ENCODE measurements at places on chromosomes 2 and 18.

DNA sequence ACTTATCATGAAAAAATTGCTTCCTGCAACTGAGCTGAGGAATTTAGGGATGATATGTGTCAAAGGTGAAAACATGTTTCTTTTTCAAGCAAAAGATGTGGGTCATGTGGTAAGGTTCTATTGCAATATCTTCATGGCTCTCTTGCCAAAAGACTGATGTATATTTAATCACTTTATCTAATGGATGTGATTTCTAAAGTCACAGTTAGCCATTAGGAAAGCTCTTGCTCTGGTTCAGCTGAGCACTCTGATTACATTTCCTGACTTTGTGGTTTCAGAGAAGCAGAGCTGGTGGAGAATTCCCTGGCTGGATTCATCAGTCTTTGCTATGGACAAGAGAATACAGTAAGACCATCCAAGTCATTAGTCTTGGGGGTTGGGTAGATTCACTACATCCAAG, 24.4 kb downstream of the SCN9A start:
- no peak for DNase-seq

GRCh38 chr2:19124135-19124534, 234.3 kb downstream of the OSR1 start:
- no peak for DNase-seq

- no peak for DNase-seq
Observed at GRCh38 chr2:5123582-5124196, 568.5 kb upstream of the SOX11 start.

DNA sequence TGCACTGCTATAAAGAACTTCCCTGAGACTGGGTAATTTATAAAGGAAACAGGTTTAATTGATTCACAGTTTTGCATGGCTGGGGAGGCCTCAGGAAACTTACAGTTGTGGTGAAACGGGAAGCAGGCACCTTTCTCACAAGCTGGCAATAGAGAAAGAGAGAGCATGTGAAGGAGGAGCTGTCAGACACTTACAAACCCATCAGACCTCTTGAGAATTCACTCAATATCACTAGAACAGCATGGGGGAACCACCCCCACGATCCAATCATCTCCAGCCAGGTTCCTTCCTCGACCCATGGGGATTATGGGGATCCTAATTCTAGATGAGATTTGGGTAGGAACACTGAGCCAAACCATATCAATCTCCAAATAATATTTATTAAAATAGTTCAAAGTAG, 729.2 kb upstream of the DDX18 start:
- DNase-seq = no peak

GRCh38 chr2:185245806-185246205, 492.8 kb upstream of the FSIP2 start:
- DNase-seq = no peak

DNA sequence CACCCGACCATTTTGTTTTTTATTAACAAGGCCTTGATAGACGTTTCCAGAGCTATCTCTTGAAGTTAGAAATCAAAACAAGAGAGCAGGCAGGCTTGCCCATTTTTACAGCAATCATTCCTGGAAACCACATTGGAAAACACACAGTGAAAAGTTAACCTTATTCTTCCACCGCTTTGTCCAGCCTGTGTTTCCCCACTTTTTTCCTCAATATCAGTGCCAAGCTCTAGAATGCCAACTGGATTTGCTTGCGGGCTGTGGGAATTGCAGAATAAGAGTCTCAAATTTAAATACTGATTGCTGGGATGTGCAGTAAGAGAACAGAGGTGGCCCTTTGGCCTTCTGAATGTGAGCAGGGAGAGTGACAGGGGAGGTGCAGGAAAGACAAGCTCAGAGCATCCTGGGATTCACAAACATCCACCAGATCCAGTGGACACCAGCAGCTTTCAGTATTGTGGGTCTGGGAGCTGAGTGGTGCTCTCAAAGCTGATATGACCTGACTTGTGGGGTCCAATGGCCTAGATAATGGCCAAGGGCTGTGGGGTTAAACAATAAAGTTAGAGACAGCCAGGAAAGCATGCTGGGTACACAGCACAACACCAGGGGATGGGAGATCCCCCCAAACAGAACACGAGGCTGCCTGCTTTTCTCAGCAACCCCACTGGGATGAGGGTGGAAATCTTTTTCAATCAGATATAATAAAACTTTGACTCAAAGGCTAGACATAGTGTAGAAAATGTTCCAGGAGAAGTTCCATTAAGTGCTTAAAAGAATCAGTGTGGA, 15.5 kb downstream of the CYP1B1 start:
- no peak for DNase-seq

GRCh38 chr18:45352874-45353273, 262.4 kb upstream of the SLC14A2 start:
- DNase-seq = no peak

DNA sequence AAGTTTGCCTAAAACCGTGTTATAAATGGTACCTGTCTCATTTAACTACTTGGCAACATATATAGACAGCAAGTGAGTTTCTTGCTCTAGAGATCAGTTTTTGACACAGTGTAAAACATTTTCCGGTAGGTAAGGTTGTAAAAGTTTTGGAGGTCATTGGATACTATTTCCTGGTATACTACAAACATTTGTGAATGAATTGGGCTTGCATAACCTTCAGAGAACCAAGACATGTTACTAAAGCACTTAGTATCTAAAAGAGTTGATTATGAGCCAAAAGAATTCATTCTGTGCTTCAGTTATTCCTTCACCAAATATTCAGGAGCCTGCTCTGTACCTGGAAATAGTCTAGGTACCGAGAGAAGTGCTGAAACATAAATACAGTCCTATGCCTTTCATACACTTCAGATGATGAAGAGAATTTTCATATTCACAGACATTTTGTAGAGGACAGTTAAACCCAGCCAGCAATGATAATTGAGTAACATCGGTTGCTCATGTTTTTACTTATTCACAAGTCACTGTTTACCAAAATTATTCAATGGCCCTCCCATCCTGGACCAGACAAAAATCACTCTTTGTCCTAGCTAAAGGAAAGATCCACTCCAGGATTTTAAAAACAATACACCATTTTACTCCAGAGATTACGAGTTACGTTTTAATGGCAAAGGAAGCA, 319.4 kb upstream of the RBMS1 start:
- DNase-seq = no peak

DNA sequence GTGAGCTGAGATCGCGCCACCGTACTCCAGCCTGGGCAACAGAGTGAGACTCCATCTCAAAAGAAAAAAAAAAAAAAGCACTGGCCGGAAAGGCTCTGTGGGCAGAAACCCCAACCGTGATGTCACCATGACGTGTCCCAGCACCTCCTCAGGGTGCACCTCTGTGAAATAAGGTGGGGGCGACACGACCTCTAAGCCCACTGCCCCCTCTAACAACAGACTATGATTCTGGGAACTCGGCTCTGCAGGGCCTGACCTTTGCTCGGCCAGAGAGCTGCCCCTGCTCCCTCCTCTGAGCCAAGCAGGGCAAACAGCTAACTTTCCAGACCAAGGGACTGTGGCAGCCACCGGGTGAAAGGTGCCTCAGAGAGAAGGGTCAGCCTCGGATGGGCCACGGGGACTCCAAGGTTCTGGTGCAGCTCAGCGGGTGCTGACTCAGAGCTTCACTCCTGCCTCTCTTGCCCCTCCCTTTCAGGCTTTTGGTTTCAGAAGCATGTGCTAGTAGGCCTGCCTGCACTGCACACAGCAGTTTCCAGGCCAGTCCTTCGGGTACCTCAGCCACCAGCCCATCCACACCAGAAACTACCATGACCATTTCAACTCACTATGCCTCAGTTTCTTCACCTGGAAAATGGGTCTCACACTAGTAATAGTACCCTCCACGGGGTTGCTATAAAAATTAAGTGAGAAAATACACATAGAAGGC, 8.0 kb downstream of the TMBIM1 start:
- DNase-seq = no peak

- DNase-seq = no peak
Observed at GRCh38 chr2:113167115-113167932, 6.4 kb upstream of the PSD4 start.

DNA sequence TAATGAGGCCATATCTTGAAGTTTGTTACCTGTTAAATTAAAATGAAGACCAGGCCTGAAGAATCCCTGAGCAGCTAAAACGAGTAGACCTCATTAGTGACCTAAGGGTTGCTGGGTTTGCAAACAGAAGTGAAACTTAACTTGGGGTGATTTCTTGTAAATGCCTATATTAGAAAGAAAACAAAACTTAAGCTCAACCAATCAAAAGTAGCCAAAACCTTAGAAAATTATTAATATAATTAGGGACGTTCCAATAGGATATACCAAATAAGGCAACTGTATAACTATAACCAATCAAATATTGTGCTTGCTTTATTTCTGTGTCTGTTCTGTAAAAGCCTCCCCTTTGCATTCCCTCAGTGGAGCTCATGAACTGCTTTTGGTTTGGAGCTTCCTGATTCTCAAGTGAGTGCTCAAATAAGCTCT, 137.9 kb upstream of the VRK2 start:
- no peak for DNase-seq
